ENCODE measurements at places on chromosomes 12 and 14.

- no peak for DNase-seq
Observed at GRCh38 chr14:67566908-67567307, 33.2 kb downstream of the PIGH start.

- no peak for DNase-seq
Observed at GRCh38 chr12:89756585-89757398, 48.2 kb upstream of the ATP2B1 start.

DNA sequence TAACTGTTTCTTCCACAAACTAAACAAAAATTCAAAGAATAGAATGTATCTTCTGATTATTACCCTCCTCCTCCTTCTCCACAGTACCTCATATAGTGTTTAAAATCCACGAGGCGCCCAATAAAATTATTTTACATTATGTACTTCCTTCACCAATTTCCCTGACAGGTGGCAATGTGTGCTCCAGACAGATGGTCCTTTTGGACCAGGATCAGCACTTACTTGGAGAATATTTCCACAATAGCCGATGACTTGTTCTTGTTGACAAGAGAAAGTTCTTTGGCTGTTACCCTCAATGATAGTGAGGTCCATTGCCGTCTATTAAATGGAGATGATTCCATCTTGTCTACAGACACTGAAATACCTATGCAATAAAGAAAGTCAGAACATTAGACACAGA lies 34.9 kb downstream of the LIMA1 start:
- no peak for DNase-seq

GRCh38 chr14:37253905-37254304 lies 56.2 kb downstream of the MIPOL1 start:
- DNase-seq = no peak

DNA sequence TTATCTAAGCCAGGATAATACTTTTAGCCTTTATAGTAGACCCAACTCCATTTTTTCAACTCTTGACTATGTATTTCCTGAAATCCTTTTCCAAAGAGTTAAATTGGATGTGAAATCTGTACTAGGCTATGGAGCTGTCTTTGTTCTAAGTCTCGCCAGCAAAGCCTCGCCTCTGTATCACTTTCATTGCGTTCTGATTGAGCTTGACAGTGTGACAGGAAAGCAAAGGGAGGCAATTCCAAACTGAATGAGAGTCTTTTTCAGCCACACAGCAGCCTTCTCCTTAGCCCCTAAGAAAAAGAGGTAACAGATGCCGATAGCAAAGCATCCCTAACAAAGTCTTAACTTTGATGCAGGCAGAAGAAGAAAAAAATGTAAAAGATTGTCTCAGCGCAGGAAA lies 154.6 kb upstream of the OTX2 start:
- no peak for DNase-seq

DNA sequence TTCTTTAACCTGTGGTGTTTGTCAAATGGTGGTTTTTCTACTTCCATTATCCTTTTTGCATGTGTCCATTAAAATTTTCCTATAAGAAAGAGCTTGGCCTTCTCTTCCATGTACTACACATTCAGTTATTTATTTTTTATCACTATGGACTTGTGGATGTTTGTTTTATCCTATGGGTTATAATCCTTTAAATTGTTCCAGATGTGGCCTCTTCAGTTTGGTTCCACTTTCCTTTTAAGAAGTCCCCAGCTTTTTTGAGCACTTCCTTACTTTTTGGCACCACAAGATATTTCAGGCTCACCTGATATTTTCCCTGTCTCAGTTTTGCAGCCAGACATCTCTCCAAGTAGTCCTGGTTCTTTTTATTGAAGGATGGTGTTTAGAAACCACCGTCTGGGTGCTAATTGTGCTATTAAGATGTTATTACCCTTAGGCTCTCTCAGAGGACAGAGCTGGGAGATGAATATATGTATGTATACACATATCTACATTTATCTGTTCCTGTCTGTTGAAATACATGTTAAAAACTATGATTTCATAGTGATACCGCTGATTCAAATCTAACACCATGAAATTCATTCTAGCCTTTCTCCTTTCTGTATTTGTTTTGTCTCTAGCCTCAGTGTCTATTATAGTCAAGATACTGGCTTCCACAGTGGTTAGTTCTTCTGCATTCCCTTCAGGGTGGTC lies 408.5 kb upstream of the RGS6 start:
- DNase-seq = no peak

- DNase-seq = no peak
Observed at GRCh38 chr12:92089559-92089958, 56.1 kb downstream of the BTG1 start.

GRCh38 chr14:29007990-29008389 lies 241.4 kb downstream of the FOXG1 start:
- no peak for DNase-seq

- no peak for DNase-seq
Observed at GRCh38 chr12:102376181-102376747, 104.1 kb downstream of the IGF1 start.

DNA sequence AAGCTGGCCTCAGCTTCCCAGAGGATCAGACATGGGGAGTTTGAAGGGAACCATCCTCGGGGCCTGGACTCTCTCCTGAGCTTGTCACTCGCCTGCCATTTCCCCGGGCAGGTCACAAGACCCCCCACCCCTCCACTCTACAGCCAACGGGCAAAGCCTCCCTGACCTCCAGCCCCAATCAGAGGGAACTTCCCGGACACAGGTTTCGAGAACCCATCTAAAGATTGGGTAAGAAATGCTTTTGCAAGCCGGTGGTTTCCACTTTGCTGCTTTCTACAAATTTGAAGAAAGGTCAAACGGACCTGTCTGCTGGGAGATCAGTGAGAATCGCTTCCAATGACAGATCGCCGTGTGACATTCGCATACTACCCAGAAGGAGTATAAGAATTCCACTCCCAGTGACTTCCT lies 89.6 kb downstream of the SCARB1 start:
- no peak for DNase-seq

- no peak for DNase-seq
Observed at GRCh38 chr12:79360286-79360685, 330.5 kb downstream of the PAWR start.

GRCh38 chr12:86081843-86082242 lies 174.3 kb downstream of the MGAT4C start:
- DNase-seq = no peak

GRCh38 chr14:97100306-97100705 lies 303.1 kb downstream of the VRK1 start:
- no peak for DNase-seq

DNA sequence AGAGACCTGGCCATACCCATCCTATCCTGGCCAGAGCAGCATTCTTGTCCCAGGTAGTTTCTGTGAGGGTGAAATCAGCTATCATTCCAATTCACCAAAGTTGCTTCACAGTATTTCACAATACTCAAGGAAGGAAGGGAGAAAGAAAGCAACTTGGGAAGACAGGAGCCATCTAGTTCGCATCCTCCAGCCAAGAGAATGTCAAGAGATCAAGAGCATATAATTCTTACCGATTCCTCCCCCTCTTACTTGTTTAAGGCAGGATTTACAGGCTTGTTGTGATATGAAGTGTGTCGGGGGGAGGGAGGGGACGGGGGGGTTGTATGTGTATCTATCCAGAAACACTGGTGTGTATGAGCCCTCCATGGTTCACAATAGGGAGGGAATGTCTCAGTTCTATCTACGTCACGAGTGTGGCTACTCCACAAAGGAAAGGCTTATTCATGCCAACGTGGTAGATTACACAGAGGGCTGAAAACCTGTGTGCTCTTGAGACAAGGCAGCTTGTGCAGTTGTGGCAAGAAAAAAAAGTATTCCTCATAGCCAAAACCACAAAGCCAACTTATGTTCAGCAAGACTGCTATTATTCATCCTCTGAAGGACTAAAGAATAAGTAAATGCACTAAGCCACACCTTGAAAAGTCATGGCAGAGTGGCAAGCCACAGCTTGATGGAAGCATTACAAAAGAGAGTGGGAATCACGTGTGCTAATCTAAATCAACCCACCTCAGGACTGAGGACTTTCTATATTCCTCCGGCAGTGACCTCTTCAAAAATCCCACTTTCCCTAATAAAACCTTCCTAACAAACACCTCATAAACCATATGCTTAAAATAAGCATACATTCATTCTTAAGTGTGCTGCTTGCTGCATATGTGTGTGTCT lies 35.0 kb downstream of the CORO1C start:
- DNase-seq = no peak

DNA sequence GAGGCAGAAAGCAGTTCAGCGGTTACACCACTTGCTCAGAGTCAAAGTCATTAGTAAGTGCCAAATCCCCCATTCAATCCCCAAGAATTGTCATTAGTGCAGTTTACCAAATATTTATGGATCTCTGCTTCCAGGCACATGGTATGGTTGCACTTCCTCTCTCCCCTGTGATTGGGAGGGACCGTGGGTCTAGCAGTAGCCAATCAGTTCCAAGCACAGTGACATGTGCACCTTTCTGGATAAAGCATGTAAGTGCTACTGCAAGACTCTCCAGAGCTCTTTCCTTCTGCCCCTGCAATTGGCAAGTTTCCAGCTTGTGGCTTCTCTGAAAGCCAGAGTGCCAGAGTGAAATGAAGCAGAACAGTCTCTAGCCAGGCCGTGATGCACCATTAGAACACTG lies 85.3 kb upstream of the FLRT2 start:
- no peak for DNase-seq

DNA sequence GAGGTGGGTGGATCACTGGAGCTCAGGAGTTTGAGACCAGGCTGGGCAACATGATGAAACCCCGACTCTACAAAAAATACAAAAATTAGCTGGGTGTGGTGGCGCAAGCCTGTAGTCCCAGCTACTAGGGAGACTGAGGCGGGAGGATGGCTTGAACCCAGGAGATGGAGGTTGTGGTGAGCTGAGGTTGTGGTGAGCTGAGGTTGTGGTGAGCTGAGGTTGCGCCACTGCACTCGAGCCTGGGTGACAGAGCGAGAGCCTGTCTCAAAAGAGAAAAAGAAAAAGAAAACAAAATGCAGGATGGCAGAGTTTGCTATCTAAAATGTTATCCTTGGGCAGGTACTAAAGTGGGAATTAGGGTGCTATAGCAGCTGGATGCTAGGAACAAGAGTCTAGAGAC lies 10.8 kb upstream of the GPRC5A start:
- DNase-seq = no peak

GRCh38 chr12:43621262-43621661 lies 69.3 kb upstream of the ADAMTS20 start:
- no peak for DNase-seq

DNA sequence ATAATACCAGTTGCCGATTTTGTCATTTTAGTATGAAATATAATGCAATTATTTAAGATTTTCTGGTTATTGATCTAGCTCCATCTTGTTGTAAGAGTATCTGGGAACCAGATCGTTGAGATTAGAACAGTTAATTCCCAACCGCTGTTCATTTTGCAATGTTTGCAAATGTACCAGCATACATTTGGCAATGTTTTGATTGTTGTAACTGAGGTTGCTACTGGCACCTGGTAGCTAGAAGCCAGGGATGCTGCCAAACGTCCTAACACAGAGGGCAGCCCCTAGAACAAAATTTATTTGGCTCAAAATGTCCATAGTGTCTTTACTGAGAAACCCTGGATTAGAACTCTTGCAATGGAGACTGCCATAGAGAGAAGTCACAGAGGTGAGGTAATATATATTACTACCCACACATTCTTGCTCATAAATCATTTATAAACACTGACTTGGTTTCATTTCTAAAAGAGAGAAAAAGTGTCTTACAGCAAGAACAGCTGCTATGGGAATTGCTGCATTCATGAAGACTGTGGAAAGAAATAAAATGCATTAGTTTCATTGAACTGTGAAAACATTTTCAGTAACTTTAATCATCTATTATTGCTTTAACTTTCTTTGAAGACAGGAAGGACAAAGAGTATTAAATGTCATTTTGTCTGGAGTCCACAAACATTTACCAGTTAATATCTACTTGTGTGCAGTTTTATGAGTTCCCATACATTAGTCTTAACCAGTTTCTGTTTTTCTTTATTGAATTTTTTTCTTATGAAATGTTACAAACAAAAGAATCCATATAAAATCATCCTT lies 46.2 kb downstream of the ABCC9 start:
- DNase-seq = no peak

- DNase-seq = peak; percentile 34
Observed at GRCh38 chr12:53053218-53054111, 3.6 kb downstream of the TNS2 start.

- no peak for DNase-seq
Observed at GRCh38 chr12:56867216-56867615, 67.0 kb downstream of the SDR9C7 start.

- no peak for DNase-seq
Observed at GRCh38 chr12:89781946-89782550, 73.4 kb upstream of the ATP2B1 start.

DNA sequence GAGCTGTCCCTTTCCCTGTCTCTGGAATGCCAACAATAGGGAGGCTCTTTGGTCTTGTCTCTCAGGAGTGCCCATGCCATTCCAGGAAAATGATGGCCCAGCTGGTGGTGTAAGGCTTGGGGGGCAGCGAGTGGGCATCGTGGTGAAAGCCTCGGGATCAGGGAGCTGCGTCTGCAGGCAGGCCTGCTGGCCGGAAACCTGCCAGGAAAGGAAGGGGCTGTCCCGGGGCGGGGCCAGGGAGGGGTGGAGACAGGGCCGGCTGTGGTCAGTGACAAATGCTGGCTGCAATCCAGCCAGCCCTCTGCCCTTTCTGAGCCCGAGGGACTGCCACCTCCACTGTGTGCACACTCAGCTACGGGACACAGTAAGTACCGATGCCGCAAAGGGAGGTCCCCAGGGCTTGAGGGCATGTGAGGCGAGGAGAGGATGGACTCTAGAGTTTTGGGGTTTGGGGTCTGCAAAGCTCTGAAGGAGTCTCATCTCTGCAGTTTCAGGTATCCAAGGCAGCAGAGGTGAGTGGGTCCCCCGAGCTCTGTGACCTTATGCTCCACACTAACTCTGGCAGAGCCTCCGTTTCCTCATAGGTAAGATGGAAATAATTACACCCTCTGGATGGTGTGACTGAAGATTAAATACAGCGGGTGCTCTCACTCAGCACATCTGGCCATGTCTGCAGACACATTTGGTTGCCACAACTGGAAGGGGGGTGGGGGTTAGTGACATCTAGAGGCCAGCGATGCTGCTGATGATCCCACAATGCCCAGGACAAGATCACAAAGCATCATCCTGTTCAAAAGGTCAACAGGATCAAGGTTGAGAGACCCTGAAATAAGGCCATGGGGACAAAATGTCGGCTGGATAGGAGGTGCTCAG lies at the start of gene SERPINA5:
SERPINA5 (plus strand) TSS at position 300 of the 873 bp plus-strand sequence. CDS start 5,937 bp downstream, outside the sequence.
- no peak for DNase-seq

- DNase-seq = no peak
Observed at GRCh38 chr12:115774148-115774895, 503.2 kb downstream of the MED13L start.

DNA sequence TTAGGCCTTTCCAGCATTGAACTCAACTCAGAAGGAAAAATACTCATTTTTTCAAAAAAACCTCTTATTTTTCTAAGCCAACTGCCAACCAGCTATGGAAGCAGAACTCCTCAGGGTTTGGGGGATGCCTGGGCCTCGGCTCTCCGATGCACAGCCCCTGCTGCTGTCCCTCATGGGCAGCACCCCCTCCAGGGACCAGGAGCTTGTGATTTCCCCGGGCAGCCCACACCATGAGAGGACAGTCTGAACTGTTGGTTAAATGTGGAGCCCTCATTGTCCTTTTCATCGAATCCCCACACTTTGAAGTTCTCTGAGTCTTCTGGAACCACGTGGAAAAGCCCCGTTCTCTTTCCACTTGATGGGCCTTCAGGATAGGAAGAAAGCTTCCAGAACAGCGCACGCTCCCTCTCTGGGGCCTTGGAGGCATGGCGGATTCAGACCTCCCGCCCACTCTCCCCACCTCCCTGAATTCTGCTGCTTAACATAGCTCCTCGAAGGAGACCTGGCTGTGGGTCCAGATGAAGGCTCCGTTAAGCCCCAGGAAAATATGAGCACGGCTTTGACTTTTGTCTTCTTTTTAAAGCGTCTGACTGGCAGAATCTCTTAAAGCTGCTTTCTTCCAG lies 156.6 kb downstream of the CALM1 start:
- DNase-seq = no peak

GRCh38 chr12:131061041-131061806 lies 107.5 kb downstream of the ADGRD1 start:
- DNase-seq = no peak

All from activated T-helper 1 cell treated with anti-CD3 and anti-CD28 coated beads, Interleukin-2, amount 50 U/mL, for 16 hours (primary cell).